ENCODE measurements at places on chromosomes 2 and 18.

DNA sequence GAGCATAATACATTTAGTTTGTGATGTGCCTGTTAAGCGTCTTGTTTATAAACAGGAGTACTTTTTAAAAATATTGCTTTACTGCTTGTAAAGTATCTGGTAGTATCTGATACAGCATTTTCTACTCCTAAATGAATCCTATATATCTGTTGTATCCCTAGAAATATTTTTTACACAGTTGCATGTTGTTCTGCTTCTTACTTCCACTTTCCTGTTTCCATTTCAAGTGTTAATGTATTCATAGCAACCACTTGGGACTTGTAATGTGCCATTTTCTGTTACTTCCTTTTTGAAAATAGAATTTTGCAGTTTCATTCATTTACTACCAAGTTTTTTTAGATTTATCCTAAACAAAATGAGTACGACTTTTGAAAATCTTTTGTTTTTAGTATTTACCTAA, 24.9 kb downstream of the CCNT2 start:
- peak; percentile 12 for DNase-seq

DNA sequence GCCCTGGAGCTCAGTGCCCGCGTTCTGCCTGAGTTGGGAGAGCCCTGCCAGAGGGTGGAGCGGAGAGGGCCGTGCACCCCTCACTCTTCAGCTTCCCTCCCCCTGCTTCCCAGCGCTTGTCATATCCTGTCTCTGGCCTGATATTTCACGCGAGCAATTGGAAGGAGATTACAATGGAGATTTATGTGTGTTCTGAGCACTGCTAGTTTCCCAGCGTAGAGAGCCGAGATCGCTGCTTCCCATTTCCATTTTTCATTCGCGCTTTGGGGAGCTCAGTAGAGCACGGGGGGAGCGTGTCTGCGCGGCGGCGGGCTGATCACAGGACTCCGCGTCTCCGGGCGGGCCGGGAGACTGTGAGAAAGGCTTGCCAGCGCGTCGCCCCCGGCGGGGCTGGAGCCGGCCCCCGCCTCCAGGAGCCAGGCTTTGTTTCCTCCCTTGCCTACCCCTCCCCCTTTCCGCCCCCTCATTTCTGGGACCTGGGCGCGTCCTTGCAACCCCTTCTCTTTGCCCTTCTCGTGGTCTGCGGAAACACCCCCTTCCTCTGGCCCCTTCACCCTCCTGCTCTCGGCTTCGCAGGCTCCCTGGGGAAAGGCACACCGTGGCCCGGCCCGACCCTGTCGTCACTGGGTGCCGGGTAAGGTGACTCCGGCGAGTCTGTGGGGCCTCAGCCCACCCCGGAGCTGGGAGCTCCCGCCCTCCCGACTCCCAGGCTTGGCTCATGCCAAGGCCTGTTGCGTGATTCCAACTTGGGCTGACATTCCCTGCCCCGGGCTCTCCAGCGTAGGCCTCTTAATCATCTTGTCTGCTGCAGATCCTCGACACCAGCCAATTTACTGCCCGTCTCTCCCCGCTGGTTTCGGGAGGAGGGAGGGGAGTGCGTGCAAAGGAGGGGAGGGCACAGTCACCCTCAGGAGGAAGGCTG, 5.8 kb downstream of the DLX2 start:
- peak; percentile 54 for DNase-seq

DNA sequence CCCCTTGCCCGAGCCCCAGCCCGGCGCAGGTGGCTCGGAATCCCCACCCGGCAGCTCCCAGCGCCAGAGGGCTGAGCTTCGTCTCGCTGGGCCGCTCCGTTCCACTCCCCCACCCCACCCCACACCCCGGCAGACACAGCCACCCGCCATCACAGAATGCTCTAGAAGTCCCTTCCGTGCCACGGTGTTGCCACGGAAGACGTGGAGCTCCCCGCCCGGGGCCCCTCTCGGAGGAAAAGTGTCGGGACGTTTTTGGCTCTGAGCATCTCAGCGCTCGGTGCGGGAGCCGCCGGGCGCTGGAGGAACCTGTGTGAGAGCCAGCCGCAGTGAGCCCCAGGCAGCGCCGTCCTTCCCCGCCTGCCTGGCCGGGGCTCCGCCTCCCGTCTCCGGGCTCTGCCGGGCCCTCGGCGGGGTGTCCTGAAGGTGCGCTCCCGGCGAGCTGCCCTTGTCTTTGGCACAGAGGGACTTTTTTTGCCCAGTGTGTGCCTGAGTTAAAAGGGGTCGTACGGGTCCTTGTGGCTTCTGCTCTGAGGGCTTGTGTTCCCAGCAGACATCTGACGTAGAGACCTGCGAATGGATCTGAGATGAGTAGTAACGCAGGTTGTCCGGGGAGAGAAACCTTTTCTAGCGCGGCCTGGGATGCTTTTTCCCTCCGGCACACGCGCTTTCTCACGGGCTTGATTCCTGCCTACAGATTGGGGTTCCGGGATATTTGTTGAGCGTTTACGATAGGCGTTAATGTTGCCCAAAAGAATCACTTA, 1.8 kb downstream of the ZCCHC2 start:
- DNase-seq, result peak; percentile 70

DNA sequence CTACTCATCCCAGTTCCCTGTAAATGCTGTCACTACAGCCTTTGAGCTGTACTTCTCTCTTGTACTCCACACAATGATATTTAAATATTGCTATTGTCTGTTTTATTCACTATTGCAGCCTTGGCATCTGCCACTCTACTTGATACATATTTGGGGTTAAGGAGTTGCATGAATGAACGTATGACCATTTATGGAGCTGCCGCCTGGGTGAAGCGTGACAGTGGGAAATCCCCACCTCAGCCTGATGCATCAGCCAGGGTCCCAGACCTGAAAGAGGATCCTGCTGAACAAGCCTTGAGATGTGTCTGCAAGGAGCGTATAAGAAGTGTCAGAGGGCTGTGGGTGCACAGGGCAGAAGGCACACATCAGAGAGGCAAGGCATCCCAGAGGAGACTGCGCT, 39.1 kb downstream of the MRPL35 start:
- DNase-seq, result peak; percentile 74

GRCh38 chr2:119408221-119408619, 23.4 kb upstream of the TMEM37 start:
- no peak for DNase-seq

DNA sequence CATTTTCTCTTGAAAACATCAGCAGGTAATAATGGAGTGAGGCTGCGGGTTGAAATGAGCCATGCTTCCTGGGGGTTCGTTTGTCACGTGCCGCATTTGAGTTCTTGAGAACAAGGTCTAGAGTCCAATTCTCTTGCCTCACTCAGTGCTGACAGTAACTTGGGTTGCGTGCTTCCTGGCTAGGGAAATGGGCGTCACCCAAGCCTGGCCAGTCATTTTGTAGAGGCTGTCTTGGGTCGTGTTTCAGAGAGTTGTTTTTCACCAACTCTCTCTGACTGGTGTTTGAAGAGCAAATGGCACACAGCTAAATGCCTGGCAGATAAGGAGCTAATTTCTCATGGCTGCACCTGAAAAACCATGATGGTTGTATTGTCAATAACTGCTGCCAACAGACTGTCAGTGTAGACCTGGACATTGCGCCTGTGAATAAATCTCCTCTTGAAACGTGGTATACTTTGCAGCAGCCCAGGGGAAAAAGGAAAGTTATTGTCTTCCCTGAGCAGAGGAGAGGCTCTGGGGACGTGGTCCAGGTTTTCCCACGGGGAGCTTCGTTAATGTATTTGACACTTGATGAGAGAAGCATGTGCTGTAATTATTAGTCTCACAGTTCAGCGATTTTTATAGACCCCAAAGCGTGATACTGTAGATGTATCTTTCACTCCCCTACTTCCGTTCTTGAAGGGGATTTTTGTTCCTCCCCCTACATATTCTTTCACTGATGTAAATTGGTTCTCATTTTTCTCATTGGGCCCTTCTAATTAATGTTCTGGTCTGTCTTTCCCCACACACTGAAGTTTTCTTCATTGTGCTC, 196.0 kb downstream of the FHOD3 start:
- no peak for DNase-seq

DNA sequence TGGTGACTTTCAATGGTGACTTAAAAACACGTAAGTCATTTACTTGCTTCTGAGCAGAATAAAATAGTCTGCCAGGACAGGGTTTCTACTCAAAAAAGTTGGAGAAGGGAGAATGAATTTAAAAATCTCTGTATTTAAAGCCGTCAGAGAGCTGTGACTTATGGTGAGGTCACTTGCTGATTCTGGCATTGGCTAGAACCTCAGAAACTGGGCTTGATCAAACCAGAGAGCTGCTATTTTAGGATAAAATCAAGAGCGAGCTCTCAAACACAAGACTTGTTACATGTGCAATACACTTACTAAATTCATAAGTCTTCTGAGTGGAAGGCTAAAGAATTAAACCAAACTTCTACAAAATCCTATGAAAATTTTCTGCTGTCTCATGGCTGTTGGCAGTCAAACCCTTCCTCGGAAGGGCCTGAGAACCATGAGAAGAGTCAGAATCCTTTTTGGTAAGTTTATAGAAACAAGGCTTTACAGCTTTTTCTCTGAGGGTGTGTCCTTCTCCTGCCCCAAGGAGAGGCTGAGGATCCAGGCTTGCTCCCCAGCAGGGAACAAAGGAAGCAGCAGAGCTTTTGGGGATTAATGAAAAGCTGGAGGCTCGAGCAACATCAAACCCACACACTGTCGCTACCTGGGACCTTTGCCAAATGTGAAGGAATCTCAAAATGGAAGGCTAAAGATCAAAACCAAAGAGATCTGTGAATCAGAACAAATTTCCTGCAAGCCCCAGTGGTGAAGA, 816.4 kb downstream of the SOCS6 start:
- no peak for DNase-seq

DNA sequence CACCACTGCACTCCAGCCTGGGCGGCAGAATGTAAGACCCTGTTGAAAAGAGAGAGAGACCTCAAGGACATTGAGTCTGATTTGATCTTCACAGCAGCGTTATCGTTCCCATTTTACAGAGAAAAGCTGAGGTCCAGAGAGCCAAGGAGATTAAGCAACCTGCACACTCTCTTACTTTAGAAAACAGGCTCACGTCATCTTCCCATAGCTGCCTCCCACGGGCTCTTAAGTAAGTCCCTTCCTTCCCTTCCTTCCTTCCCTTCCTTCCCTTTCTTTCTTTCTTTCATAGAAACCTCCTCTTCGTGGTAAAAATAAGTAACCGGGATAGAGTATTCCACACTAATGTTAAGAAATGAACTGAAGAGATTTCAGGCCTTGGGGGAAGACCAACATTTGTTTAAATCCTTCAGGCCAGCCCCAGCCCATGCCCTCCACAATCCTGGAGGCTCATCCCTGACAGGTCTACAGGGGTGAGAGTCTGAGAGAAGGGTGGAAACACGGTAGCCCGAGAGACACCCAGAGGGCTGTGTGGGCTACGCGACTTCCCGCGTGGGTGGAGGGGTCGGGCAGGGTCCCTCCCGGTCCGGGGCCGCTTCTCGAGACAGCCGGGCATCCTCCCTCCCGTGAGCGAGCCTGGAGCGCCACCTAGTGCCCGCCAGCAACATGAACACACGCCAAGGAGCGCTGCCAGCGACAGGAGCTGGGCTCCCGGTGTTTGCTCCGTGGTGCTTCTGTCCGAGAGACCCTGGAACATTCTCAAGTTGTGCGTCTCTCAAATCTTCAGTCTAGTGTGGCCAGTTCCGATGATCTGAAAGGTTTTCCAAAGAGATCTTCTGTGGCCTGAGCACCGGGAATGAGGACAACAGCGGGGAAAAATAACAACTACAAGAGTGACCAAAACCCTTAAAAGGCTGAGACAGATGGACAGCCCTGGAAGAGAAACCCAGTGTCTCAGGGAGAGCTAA, 160.3 kb downstream of the INO80D start:
- DNase-seq, result peak; percentile 74

DNA sequence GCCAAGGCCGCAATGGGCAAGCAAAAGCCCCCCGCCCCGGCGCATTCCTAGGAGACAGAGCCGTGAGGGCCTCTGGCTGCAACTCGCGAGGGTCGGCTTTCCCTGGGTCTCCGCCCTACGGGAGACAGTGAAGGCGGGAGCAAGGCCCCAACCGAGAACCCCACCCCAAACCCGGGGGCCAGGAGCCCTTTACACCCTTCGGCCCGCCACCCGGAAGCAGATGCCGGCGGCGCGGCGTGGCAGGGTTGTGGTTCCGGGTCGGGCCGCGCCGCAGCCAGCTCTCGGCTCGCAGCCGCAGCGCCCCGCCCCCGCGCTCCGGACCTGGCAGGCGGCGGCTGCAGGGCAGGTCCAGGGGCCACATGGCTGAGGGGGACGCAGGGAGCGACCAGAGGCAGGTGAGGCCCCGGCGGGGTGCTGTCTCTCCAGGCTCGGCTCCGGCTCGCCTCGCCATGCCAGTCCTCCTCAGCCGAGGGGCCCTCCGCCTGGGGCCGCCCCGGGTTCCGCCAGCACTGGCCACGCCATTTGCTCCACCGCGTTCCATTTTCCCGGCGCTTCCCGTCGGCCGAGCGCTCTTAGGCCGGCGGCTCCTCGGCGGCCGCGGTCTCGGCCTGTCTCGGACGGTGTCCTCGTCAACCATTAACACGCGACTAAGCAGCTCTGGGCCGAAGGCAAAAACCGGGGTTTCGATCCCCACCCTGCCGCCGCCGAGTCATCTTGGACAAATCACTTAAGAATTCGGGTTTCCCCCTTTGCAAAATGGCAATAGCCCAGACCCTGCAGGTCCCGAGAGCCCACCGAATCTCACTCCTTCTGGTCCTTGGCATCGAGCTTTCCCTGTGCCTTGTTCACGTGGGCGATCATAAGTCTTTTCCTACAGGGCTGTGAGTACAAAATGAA, at the start of gene IMPACT:
Gene IMPACT, plus strand, starts transcription at position 273 of the 897 bp plus-strand sequence. Its CDS starts 87 bp downstream, at position 360.
- DNase-seq, result peak; percentile 78

- no peak for DNase-seq
These were observed 225.1 kb upstream of the LRRTM1 start for GRCh38 chr2:80529466-80530165.

GRCh38 chr2:184049566-184049965, 548.8 kb upstream of the ZNF804A start:
- DNase-seq, result no peak

- DNase-seq, result no peak
These were observed 1068.4 kb downstream of the LRP1B start for GRCh38 chr2:141062443-141062842.

GRCh38 chr2:233489666-233490065, 76.9 kb downstream of the USP40 start:
- DNase-seq, result no peak

DNA sequence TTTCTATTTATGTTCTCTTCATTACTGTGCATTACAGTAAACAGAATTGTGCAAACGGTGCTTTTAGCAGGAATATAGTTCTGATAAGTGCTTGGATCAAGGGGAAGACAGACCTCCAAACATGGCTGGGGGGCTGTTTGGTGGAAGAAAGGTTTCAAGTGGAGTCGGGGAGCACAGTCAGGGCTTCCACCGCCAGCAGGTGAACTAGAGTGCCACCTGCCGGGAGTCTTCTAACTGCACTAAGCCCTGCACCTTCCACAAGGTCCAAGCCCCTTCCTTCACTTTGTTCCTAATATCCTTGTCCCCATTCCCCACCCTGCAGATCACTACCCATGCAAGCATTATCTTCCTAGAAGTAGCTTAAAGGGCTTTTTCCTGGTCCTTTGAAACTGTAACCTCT, 11.1 kb downstream of the ONECUT2 start:
- DNase-seq, result peak; percentile 70

DNA sequence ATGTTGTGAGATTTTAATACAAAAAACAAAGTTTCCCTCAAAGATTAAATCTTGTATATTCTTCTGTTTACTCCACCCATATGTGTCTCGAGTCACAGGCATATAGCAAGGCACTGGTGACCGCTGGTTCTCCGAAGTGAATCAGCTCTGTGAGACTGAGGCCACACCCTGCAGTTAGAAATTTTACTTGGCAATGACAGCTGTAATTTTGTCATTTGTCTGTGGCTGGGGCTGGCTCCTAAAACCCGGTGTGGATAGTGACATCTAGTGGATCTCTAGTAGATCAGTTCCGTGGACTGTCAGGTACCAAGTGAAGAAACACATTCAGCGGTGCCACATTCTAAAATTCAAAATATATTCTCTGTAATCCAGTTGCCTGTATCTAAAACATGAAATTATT, 278.0 kb downstream of the NEDD4L start:
- peak; percentile 75 for DNase-seq

GRCh38 chr18:59549503-59550173, 147.6 kb downstream of the CCBE1 start:
- no peak for DNase-seq
